ENCODE measurements at places on chromosomes 2 and 18.

DNA sequence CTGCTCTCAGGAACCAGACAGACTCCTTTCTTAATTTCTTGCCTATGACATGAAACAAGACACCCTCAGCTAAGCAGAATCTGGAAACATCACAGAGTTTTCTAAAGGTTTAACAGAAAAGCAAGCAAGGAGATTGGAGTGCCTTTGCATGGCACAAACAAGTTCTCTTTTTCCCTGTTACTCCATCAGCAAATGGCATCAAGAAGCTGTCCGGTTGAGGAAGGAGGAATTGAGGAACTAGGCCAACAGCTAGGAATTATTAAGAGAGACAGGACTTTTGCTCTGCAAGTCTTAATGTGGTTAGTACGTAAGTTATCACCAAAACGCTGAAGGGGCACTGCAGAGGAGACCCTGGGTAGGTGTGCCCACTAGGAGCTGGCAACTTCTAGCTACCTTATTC, 53.2 kb downstream of the NEB start:
- DNase-seq = no peak

- no peak for DNase-seq
Measured at GRCh38 chr2:60992985-60993392, 24.5 kb upstream of the PEX13 start.

DNA sequence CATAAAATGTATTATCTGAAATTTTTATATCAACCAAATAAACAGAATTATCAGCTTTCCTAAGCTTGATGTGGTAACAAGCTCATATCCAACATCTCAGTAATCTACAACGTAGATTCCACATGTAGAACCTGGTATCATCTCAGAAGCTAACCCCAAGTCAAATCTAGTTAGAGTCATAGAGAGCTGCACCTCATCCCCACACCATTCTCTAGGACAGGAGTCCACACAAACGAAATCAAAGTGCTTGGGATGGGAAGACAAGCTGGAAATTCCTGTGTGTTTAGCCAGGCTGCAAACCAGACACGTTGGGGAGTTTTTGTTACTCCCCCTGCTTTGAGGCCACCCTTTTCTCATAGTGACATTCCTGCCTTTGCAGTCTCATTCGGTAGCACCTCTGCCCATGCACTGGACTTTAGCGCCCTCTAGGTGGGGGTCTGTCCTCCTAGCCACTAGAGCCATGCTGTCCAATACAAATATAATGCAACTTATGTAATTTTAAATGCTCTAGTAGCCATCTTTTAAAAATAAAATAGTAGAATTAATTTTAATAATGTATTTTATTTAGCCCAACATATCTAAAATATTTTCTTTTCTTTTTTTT, 28.1 kb upstream of the SATB2 start:
- no peak for DNase-seq

DNA sequence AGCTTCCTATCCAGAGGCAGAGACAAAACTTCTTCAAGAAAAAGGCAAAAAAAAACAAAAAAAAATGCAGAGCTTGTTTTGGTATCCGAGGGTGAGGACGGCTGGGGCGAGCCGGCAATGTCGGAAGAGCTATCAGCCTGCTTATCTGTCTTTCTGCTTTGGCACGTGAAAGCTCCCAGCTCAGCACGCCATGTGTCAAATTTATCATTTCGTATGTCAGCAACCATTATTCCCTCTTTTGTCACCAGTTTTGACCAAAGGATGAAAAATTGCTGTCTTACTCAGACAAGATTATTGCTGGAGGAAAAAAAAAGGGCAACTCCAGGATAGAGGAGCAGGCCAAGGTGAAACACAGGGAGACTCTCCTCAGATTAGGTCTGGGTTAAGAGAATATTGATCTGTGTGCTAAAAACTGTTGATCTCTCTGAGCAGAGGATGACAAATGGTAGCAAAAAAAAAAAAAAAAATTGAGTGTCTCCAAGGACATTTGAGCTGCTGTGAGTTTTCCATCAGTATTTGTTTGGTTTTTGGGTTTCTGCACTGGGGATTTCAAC, 532.0 kb upstream of the POU3F3 start:
- DNase-seq = no peak

GRCh38 chr18:57754577-57755338, 48.4 kb downstream of the ATP8B1 start:
- no peak for DNase-seq

- DNase-seq = no peak
Measured at GRCh38 chr18:30682672-30683071, 359.9 kb downstream of the DSC3 start.

DNA sequence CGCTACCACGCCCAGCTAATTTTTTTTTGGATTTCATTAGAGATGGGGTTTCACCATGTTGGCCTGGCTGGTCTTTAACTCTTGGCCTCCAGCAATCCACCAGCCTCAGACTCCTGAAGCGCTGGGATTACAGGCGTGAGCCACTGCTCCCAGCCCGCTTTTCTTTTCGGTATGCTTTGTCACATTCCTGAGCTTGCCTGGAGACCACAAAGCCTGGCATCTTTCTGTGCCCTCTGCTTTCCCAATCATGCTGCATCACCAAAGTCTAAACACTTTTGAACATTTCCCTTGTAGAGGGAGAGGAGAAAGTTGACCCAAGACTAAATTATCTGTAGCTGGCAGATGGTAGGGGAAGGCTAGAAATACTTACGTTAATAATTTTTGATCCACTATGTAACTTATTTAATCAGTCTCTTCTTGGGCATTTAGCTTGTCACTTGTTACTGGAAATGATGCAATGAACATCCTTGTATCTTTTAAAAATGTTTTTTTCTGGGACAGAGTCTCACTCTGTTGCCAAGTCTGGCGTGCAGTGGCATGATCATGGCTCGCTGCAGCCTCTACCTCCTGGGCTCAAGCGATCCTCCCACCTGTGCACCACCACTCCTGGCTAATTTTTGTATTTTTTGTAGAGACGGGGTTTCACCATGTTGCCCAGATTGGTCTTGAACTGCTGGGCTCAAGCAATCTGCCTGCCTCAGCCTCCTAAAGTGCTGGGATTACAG, 2.7 kb upstream of the NPC1 start:
- no peak for DNase-seq

DNA sequence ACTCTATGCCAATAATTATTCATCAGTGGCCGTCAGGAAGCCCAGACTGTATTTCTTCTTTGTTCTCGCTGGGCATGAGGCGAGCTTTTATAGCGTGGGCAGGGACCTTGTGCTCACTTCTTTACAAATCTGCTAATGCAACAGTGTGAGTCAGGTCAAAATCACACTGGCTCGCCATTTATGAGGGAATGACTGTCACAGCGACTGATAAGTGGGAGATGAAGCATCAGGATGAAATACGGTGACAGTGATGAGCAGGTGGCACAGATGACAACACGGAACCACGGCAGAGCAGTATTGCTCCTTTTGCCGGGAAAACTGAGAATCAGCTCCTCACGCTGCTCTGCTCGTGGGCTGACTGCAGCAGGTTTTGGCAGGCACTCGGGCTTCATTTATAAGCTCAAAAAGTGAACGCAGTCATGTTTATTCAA, 20.5 kb downstream of the TYMS start:
- no peak for DNase-seq

DNA sequence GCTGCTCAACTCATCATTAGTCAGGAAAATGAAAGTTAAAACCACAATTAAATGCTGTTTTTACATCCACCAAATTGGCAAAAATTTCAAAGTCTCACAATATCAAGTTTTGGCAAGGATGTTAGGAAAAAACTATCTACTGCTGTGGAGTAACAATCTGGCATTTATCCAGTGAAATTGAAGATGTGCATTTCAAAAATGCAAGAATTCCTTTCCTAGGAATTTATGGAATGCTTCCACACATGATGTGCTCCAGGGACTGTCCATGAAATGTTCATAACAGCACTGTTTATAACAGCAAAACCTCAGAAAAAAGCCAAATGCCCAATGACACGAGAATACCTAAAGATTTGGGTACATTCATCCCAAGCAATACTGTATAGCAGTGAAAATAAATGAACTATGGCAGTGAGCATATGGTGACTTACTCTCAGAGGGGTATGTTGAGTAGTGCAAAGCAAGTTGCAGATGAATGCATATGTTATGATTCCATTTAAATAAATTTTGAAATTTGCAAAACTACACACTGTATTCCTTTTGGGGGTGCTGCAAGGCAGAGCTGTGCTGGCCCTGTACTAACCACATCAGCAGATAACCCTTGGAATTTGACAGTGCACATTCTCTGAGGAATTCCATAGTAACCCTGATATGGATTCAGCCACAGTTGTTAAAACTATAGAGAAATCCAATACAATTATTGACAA, 41.3 kb upstream of the GYPC start:
- no peak for DNase-seq

- DNase-seq = no peak
Measured at GRCh38 chr2:75563591-75563990, 2.9 kb upstream of the EVA1A start.

- DNase-seq = no peak
Measured at GRCh38 chr2:37839991-37840390, 85.1 kb upstream of the RMDN2 start.

GRCh38 chr2:16713011-16713423, 47.4 kb upstream of the CYRIA start:
- no peak for DNase-seq

GRCh38 chr2:181178130-181178529, 197.7 kb downstream of the UBE2E3 start:
- no peak for DNase-seq

DNA sequence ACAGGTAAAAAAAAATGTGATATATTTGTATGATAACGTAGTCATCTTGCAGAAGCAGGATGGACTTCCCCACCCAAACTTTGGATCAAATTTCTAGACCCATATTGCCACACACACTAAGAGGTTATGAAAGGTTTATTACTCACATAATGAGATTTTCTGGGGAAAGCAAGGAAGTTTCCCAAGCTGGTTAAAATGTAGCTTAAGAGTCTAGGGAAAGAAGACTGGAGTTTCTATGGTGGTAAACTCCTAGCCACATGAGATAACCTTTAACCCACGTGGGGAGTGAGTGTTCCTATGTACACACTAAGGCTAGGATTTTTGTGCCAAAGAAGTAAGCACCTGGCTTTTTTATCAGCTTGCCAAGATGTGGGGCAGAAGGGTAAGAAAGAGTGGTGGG, 335.7 kb upstream of the UBE2E3 start:
- no peak for DNase-seq

- DNase-seq = no peak
Measured at GRCh38 chr18:59155153-59155552, 15.5 kb downstream of the SEC11C start.

- peak; percentile 50 for DNase-seq
Measured at GRCh38 chr2:85577386-85578242, at the start of gene VAMP8. TSS of gene VAMP8 (plus strand) at chr2:85577586. CDS start at chr2:85577647, 61 bp downstream.

DNA sequence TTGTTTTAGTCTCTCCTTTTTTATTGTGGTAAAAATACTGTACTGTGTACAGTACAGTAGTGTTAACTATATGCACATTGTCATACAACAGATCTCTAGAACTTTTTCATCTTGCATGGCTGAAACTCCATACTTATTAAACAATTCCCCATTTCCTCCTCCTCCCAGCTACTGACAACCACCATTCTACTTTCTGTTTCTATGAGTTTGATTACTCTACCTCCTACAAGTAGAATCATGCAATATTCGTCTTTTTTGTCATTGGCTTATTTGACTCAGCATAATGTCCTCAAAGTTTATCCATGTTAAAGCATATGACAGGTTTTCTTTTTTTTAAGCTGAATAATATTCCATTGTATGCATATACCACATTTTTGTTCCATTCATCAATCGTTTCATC, 338.2 kb downstream of the AGPS start:
- no peak for DNase-seq

DNA sequence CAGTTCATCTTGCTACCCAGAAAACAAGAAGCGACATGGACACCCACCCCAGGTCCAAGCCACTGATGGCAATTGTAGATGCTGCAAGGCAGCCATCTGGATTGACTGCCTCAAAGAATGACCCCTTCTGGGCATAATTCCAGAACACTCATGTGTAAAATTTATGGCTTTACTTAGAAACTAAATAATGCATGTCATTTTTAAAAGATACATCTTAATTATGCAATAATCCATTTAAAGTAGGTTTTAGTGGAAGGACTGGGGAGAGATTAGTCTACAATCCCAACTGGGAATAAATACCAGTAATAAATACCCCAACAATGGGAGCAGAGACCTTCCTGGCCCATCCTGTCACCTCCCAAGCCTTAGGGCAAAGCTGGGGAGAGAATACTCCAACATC, 247.7 kb downstream of the SS18 start:
- DNase-seq = no peak

GRCh38 chr2:217806482-217806765, 196.4 kb downstream of the TNS1 start:
- DNase-seq = no peak

DNA sequence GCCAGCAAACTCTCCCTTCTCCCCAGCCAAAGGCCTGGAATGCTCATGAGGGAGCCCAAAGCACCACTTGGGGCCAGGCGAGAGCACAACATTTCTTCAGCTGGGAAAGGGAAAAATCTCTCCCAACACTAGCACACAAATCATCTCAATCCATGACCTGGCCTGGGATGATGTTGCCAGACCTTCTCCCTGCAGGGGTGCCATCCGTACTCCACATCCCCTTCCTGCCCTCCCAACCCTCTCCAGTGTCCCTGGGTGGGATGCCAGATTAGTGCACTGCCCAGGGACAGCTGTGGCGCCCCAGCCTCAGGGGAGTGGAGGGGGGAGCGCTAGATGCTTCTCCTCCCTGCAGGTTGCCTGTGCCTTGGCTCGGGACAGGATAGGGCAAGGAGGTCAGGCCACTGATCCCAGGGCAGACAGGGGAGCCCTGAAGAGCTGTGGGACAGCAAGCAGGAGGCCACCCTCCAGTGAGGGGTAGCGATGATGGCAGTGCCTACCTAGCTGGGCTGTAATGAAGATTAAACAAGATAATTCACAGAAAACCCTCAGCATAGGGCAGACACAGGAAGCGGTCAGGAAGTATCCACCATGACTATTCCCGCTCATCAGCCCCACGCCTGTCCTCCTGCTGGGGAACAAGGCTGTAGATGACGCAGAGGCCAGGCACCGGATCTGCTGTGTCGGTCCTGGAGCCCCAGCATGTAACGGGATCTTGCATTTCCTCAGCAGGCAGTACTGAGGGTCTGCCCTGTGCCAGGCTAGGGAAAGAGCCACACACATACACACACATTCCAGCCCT, 31.1 kb downstream of the SERTAD2 start:
- DNase-seq = no peak

GRCh38 chr2:68083346-68083745, 20.5 kb upstream of the C1D start:
- DNase-seq = no peak

- no peak for DNase-seq
Measured at GRCh38 chr2:7634409-7634808, 717.2 kb downstream of the RNF144A start.

DNA sequence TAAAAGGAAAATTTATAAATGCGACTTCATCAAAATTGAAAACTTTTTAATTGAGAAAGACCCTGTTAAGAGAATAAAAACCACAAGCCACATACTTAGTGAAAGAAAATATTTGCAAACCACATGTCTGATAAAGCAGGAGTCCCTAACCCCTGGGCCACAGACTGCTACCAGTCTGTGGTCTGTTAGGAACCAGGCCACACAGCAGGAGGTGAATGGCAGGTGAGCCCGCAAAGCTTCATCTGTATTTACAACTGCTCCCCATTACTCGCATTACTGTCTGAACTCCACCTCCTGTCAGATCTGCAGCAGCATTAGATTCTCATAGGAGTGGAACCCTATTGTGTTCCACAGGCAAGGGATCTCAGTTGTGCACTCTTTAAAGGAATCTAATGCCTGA, 95.5 kb upstream of the CRACDL start:
- no peak for DNase-seq
